ENCODE measurements at places on chromosomes 7 and 10.

DNA sequence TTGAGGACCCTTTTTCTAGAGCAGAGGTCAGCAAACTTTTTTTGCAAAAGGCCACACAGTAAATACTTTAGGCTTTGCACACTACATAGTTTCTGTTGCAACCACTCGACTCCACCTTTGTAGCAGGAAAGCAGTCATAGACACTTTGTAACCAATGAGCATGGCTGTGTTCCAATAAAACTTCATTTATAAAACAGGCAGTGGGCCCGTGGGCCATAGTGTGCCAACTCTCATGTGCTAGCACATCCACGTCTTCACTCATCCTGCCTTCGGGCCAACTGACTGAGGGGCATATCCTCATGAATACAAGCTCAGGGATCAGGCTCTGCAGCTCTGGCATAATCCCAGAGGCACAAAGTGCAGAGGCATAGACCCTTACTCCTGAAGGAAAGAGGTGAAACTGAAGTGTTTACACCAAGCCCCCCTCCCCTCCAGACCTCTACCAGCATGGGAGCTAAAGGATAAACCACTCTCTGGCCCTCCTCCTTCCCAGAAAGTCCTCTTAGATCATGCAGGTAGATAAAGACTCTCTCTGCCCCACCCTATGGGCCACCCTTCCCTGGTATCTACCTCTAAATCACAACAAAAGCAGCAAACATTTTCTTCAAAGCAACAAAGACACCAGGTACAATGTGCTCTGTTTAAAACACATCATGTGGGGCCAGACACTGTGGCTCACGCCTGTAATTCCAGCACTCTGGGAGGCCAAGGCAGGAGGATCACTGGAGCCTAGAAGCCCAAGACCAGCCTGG is 71.0 kb downstream of the DLG5 start:
- DNase-seq, result no peak

- DNase-seq, result no peak
Observed at GRCh38 chr7:41777894-41778596, 75.2 kb upstream of the INHBA start.

GRCh38 chr7:82803411-82803810 is 359.3 kb downstream of the PCLO start:
- no peak for DNase-seq

GRCh38 chr7:156475179-156475578 is 165.4 kb upstream of the RNF32 start:
- DNase-seq, result no peak

DNA sequence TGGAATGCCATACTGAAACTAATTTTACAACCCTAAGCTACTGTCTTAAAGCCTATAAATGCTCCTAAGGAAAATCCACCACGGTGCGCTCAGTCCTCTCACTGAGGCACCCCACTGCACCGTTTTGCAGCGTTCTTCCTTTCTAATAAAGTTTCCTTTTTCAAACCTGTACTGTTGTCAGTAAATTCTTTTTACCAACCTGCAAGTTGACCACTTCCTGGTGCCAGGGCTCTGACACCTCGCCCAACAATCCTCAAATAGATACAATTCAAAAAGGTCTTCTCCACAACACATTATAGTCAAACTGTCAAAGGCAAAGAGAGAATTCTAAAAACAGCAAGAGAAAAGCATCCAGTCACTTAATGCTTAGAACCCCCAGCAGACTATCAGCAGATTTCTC is 42.8 kb downstream of the HERPUD2 start:
- no peak for DNase-seq

DNA sequence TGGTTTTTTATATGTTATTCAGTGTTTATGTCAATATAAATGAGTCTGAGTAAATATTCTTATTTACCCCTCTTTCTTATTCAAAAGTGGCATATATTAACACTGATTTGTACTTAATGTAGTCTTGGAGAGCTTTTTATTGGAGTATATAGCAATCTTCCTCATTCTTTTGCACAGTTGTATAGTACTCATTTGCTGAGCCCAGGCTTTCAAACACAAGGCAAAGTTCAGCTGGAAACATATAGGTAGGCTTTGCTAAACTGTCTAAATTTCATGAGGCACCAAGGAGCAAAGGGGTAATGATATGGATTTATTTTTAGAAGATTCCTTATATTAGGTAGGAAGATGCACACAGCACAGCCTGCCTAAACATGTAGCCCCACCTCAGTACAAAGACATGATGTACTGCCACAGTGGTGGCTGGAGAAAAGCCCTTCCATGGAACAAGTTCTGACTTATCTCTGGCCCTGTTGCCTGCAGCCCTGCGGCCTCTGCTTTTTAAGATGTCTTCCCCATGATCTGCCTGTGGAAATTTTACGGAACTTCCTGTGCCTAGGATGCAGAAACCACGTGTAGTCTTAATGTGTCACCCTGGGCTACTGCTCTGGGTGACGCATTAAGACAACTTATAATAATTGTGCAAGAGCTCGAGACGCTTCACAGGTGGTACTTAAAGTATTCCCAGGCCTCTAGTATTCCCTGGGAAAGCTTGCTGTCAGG is 9.6 kb upstream of the PDCD4 start:
- DNase-seq, result no peak

DNA sequence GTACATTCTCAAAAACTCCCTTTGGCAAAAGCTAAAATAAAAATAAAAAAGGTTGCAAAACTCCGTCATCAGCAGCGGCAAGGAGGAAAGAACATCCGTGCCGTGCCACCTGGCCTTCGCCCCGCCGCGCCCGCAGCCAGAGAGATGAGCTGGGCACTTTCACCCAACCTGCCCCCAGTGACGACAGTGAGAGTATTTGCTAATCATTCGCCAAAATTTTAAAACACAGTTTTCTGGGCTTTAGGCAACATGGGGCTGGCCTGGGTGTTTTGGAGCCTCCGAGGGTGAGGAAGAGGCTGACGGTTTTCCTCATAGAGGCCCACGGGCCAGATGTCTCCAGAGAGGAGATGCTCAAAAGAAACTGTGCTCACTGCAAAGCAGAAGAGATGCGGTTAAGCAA is 128.2 kb downstream of the PRKAG2 start:
- no peak for DNase-seq

DNA sequence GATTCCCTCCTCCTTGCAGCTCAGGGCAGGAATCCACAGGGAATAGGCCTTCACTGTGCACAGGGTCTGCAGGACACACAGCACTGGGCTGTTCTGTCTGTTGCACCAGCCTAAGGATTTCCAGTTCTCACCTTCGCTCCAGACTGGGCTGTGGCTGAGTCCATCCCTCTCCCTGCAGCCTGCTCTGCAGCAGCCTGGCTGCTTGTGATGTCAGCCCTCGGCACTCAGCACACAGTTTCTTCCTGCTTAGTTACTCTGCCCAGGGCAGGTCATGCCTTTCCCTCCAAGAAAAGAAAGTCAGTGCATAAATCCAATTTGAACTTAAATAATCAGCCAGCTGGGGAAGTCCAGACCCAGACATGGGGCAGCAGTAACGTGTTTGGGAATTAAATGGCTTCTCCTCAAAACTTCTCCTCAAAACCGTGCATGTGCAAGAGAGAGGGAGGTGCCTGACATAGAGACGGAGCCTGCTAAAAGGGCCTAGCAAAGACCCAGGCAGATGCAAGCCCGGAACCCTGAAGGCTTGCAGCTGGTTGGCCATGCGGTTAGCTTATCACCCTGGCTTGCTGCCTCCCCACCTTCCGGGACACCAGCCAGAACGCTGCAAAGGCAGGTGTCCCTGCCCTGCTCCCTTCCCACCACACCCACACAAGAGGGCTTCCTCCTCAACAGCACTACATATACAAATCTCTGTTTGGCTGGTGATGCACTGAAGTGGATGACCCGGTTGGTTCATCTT is 10.9 kb upstream of the GDF2 start:
- no peak for DNase-seq

DNA sequence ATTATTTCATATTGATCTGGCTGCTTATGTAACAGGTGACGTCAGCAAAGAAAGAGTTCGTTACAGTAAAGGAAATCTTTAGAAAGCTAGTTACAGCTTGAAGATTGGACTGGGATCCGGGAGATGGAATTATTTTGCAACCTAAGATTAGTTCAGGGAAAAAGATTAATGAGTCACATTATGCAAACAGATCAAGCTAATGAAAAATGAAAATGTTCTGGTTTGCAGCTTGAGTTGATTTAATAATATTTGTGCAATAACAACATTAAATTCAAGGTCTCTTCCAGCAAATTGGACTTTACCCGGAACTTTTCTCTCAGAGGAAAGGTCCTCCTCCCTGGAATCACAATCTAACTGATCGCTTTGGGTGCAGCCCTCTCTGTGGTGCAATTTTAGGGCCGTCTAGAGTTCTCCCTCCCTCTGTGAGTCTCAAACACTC is 119.5 kb downstream of the OTUD1 start:
- DNase-seq, result no peak

GRCh38 chr10:80589726-80590373 is 52.1 kb downstream of the SH2D4B start:
- DNase-seq, result no peak

DNA sequence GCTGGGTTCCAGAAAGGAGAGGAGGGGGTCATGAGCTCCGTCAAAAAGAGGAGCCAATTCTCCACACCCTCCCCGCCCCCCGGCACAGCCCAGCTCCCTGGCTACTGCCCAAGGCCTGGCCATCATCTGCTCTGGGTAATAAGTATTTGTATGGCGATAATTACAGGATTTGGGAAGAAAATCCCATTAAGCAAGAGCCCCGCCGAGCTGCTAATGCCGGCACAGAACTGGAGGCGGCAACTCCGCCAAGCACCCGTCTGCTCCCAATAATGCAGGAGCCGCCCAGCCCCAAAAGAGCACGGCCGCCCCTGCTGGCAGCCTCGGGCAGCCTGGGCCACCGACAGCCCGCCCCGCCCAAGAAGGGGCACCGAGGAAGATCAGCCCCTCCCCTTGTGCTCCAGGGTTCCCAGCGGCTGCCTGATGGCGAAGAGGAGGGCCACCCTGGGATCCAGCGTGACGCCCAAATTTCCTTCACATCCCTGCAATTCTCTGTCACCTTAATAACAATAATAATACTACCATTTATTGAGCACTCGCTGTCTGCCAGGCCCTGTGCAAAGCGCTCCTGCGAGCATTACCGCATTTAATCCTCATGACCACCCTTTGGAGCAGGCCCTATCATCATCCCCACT is 5.9 kb downstream of the SLIT1 start:
- DNase-seq, result no peak

GRCh38 chr10:1191752-1192151 is 135.6 kb downstream of the WDR37 start:
- no peak for DNase-seq

- peak; percentile 9 for DNase-seq
Observed at GRCh38 chr7:90312745-90313144, 8.4 kb downstream of the FAM237B start.

GRCh38 chr10:11663763-11664555 is 52.5 kb upstream of the USP6NL start:
- no peak for DNase-seq

- no peak for DNase-seq
Observed at GRCh38 chr10:13624630-13625029, 37.9 kb downstream of the PRPF18 start.

DNA sequence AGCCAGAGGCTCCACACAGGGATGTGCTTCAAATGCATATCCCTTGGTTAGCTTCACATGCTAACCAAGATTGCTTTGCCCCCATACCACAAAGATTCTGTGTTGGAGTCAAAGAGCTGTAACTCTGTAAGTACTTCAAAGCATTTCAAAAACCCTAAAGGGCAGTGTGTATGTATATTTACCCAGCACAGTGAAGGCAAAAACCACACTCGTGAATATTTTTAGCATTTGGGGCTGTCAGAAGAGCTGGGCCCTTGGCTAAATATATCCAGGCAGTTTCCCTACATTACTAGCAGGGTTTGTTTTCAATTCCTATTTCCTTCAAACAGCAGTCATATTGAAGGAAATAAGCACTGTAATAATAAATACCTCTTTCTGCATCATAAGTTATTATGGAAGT is 84.2 kb upstream of the STEAP1B start:
- DNase-seq, result no peak
